Right hindlimb (tissue), 1 donor: ENCODE measurements at places on chromosomes 6 and 20.

- DNase-seq: no peak
Measured at GRCh38 chr6:138757136-138757535, 16.4 kb upstream of the CCDC28A start.

- DNase-seq: no peak
Measured at GRCh38 chr6:159035891-159036290, 8.9 kb downstream of the TAGAP start.

DNA sequence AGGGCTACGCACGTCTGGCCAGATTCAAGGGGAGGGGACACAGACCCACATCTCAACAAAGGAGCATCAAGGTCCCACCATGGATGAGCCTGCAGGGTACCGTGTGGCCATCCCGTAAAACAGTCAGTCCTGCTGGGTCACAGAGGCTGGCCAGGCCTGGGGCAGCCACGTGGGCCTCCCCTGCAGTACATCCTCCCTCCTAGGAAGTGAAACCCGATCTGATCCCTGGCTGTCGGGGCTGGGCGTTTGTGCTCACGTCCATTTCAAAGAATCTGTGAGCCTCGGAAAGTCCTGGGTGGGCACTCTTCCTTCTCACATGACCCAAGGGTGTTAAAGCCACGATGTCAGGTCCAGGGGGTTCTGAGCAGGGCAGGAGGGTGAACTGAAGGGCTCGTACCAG, 14.3 kb downstream of the SULF2 start:
- DNase-seq: no peak

DNA sequence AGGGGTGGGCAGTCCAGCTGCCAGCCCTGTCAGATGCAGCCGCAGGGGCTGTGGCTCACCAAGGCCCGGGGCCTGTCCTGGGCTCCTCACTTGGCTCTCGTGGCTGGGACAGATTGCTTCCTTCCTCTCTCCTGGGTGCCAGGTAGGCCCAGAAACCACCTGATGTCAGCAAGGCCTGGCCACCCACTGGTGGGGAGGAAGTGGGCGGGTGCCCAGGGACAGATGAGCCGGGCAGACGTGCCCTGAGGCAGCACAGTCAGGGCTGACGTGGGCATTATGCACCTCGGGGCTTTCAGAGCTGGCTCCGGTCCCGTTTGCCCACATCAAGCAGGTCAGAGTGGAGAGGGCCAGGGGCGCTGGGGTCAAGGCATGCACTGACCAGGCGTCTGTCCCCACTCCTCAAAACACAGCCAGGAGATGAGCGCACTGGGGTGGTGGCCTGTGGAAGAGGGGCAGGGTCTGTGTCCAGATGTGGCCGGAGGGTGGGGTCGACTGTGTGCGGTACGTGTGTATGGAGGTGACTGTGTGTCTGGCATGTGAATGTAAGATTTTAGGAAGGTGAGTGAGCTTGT, 133.2 kb upstream of the PTPN1 start:
- DNase-seq: no peak

- DNase-seq: no peak
Measured at GRCh38 chr6:45698046-45698445, 317.6 kb downstream of the CLIC5 start.

DNA sequence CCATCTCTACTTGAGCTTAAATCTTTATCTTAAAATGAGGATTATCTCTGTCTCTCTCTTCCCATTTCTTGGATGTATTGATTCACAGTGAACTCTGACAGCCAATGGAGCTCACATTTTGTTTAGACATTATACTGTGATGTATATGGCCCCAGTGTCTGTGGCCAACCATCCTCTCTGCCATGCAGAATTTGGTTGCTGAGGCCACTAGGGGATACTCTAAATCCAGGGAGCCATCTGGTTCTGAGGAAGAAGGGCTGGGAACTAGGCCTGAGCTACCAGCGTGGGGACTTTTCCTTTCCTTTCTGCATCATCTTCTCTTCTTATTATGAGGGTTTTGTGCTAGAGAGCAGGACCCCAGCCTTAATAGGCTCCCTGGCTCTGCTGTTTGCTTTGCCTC, 59.1 kb upstream of the RIPOR2 start:
- DNase-seq: no peak

DNA sequence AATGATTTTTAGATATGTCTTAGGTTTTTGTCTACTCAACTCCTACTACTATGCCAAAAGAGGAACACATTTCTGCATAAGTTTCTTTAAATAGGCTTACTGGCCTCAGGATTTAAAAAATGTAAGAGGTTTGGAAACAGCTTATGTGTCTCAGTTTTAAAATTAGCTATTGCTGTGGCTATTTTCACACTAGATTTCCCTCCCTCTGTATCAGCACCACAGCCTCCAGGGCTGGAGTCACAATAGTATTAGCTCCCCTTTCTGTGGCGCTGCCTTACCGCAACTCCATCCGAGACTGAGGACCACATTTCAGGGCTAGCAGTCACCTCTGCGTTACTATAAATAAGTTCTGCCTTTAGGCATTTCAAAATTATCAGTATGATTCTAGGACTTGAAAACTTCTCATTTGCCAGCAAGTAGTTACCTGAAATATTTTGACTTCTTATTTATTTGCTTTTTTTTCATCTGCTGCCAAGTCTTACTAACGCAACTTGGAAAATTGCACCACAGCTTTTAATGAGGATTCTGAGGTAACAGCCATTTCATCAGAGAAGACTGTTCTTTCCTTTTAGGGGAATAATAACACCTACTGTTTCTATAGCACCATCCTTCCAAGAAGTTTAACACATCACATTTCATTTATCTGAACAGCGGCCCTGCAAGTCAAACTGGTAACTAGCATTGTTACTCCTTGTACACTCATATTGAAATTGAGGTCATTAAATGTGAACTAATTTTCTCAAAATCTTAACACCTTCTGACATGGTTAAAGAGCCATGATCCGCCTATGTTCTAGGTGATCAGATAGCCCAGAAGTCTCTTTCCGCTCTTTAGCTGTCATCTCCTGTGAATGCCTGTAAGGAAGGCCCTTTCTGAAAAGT, 105.9 kb downstream of the GJA10 start:
- DNase-seq: no peak

- no peak for DNase-seq
Measured at GRCh38 chr6:45426251-45426650, 48.5 kb upstream of the SUPT3H start.

- DNase-seq: no peak
Measured at GRCh38 chr20:44454306-44454963, 21.2 kb upstream of the TTPAL start.

DNA sequence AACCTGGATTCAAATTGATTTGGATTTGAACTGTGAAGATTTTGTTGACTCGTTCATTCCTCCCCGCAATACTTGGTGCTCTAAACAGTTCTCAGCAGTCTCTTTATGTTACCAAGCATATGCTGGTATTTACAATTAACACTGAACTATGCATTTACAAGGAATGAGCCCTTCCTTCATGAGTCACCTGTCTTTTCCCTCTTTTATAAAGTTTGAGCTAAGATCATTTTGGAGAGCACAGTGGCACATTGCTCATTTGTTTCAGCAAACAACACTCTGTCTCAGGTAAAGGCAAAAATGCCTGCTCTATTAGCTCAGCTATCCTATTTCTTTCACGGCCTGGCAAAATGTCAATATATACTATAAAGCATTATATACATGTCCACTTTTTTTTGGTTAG, 285.4 kb downstream of the PHACTR1 start:
- DNase-seq: no peak
